ENCODE measurements at places on chromosomes 11 and 22.

DNA sequence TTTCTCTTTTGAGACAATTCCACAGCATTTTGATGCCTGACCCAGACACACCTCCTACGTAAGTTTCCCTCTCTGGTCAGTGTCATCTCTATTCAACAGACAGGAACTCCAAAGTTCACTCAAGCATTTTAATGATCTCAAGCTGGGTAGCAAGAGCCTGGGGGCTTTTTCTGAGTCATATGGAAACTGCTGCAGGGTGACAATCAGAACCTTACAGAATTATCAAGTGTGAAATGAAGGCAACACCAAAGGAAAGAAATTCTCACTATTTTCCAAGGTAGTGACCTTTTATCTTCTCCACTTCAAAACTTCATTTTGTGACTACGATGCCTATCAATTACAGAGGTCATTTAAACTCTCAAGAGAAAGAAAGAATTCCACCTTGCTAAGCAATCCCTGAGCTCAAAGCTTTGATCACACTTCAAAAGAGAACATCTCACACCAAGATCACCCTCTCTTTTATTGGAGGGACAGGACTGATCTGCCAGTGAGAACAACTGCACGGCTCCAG lies 229.0 kb upstream of the ZC3H12C start:
- no peak for DNase-seq

- no peak for DNase-seq
These were observed 10.8 kb downstream of the LIF start for GRCh38 chr22:30235687-30236170.

GRCh38 chr11:34359548-34359891 lies 1.7 kb upstream of the ABTB2 start:
- no peak for DNase-seq

- no peak for DNase-seq
These were observed 4.2 kb upstream of the ME3 start for GRCh38 chr11:86676533-86677154.

DNA sequence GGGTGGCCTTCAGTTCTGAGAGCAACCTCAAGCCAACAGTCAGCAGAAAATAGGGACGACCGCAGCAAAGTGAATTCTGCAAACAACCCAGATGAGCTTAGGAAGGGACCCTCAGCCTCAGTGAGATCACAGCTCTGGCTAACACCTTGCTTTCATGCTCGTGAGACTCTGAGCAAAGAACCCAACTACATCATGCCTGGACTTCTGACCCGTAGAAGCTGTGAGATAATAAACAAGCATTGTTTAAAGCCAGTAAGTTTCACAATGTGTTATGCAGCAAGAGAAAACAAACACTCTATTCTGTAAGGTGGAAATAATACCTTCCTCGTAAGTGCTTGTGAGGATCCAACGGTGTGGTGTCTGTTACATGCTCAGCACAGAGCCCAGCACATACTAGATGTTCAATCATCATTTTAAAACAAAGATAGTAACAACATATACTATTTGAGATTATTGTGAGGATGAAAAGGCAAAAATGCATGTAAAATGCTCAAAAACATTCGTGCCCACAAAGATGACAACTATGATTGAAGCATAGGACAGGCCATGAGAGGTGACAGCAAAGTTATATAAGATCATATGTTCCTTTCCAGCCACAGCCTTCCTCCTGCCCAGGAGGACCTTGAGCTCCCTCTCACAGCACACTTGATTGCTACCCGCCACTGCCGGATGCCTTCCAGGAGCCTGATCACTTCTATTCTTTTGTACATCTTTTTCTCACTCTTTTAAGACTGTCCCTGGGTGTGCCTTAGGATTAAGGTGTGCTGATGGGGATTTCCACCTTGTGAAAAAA lies 433.3 kb downstream of the BUD13 start:
- DNase-seq: no peak

DNA sequence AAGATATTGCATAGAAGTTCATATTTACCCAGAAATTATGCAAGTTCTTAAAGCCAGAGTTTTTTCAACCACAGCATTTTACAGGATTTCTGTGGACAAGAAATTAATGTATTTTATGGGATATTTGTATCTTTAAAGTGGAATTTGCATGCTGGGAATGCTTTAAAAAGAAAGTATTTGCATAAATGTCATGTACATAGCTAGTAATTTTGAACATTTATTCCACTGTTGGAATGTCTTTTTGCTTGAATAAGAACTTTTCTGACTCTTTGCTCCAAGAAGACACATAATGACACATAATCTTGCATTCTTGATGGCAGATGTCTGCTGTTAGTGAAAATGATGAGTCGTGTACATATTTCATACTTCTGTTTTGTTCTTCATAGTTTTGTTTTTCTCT lies 66.6 kb downstream of the ATXN10 start:
- DNase-seq: no peak

GRCh38 chr11:74646954-74647353 lies 54.6 kb downstream of the POLD3 start:
- no peak for DNase-seq

- DNase-seq: no peak
These were observed 16.2 kb downstream of the SHISA8 start for GRCh38 chr22:41898645-41899044.

Data from NK-92 treated with Interleukin-12 subunit alpha and Interleukin-12 subunit beta, amount 100 ng/mL, for 24 hours (cell line).